ENCODE measurements at places on chromosomes 2 and 18.

- DNase-seq = no peak
Observed at GRCh38 chr18:56902653-56903052, 244.2 kb upstream of the BOD1L2 start.

- no peak for DNase-seq
Observed at GRCh38 chr2:9681427-9681817, 50.6 kb upstream of the YWHAQ start.

- DNase-seq = no peak
Observed at GRCh38 chr18:71878226-71878625, 665.9 kb downstream of the CBLN2 start.

DNA sequence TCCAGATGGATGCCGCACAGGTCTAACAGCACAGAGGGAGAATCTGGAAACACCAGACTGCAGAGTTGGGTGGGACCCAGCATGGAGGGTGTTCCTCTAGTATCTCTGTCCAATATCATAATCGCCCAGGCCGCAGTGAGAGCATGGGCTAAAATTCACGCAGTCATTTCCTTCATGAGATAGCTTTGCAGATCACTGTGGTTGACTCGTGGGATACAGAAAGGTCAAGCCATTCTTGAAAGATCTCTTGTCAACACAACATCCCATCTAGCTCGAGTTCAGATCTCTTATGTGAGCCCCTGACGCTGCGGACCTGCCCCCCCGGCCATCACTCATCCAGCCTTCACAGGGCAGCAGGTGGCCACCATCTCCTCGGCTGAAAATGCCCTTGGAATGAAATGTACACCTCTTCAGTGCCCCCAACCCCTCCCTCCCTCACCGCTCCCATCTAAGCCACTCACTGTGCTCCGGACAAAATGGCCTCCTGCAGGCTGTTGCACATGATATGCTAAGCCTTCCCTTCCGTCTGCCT, 45.9 kb downstream of the FOSL2 start:
- DNase-seq = no peak

DNA sequence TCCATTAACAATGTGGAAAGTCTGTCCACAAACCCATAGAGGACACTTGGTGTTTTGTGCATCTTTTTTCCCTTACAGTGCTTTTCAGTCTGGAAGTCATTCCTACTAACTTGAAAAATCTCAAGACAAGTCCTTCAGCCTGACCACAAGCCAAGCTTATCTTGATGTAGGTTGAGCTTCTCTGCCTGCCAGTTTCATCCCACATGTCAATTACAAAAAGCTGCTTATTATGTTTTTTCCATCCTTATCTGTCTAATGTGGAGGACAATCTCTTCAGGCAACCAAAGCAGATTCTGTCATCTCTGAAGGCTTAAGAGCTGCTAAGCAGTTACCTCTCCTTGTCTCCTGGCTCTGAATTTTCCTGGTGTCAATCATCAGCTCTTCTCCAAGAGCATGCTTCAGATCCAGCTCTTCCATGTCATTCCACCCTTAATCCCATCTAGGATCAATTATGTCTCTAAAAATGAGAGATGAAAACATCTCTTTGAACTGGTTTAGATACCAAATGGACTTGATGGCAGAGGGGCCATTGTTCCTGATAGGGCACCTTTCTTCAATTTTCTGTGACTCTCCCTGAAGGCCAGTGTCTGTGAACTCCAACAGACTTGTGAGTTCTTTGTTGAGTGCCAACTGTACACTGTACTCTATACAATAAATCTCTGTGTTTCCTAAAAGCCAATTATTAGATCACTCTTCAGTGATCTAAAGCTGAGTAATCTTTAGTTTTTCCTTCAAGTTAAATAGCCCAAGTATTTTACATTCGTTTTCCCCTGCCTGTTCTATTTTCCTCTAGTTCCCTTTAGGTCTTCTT, 208.6 kb downstream of the RBM43 start:
- no peak for DNase-seq

DNA sequence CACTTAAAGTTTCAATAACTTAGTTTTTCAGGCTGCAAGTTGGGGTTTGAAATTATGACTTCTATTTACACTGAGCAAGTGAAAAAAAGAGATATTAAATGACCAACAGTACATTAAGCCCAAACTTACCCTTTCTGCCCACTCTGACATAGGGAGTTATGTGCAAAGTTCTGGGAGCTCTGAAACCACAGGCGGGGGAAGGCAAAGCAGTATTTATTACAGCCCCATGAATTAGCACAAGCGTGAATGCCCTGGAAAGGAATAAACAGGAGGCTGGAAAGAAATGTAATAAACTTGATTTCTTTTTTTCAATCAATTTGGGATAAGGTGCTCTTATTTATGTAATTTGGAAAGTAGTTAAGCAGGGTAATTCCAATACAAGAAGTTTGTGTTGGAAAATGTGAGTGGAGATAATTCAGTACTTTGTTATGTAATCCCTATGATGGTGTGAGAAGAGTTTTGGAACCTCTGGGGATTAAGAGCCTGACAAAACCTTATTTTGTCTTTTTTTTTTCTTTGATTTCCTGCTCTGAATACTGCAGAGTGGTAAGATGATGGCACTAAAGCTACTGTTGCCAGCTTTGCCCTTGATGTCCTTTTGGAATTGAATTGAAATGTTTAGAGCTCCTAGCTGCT, 351.5 kb downstream of the ARHGAP15 start:
- no peak for DNase-seq

DNA sequence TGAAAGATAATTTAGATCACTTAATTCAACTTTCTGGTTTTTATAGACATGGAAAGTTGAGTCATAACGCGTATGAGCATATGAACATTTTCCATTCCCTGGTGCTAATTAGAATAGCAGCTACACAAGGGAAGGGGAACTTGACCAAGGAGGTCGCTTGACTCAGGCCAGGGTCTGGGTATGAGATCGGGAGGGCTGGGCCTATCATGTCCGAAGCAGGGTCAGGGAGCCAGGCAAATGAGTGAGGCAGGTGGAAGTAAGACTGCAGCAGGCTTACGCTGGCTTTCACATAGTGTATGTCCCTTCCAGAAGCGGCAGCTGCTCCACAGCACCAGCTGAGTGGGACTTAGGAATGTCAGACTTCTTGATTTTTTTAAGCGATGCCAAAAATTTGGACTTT, 14.7 kb downstream of the RALB start:
- no peak for DNase-seq

DNA sequence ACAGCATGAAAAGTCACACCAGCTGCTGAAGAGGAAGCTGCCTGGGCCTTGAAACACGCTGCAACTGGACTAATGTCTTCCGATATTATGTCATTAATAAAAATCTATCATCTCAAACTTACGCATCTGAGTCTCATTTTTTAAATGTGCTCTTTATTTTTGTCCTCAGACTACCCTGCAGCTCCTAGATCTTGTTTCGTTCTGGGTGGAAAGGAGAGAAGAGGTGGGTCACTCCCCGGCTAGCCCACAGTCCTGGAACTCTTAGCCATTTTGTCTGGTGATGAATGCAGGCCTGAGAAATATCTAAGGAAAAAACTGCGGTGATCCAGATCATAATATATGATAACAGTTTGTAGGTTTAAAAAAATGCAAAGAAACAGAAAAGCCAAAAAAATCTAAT, 73.3 kb downstream of the TXNL1 start:
- no peak for DNase-seq

- no peak for DNase-seq
Observed at GRCh38 chr2:63242747-63243146, 192.1 kb downstream of the OTX1 start.

DNA sequence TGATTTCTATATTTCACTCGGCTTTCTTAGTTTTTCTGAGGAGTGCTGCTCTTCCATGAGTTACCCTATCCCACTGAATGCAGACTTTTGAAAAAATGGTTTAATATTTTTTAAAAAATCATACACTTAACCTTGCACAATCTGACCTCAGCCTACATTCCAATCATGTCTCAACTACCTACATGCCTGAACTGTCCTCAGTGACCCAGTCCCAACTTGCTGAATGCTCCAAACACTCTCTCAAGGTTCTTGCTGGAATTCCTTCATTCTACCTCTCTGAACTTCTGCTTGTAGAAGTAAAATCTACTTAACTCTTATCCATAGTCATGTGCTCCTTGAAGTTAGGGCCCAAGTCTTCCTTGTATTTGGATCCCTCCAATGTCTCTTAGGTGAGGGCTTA, 181.6 kb downstream of the XIRP2 start:
- no peak for DNase-seq

GRCh38 chr2:122531290-122532071, 776.0 kb downstream of the TSN start:
- DNase-seq = no peak

GRCh38 chr2:105712166-105712915, 32.4 kb upstream of the NCK2 start:
- DNase-seq = no peak

DNA sequence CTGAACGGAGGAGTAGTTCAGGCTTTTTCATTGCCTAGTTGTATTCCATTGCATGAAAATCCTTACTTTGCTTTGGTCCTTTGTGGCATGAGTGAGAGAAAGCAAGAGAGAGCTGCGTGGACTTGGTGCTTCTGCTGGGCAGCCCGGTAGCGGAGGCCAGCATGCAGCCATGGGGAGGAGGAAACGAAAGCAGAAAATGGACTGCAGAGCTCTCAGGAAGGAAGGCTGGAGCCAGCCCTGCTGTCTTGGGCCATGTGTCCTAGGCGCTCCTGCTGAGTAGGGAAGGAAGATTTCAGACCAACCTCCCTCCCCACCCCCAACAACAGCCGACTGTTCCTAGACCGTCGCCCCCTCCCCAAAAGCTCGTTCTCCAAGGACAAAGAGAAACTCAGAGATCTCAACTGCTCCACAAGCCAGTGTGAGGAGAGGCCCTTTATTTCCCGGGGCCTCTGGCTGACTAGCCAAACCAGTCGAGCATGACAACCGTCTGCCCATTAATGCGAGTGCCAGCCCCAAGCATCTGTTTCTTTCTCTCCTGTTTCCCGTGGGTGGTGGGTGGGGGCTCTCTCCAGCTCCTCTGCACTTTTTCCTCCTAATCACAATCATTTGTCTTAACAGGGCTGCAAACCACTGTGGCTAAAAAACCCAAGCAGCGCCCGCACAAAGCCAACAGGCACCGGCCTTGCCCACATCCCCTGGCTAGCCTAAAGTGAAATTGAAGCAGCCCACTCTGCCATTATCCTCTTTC, 66.8 kb upstream of the FZD7 start:
- DNase-seq = no peak

GRCh38 chr2:36871068-36871707, 95.1 kb downstream of the STRN start:
- DNase-seq = no peak

DNA sequence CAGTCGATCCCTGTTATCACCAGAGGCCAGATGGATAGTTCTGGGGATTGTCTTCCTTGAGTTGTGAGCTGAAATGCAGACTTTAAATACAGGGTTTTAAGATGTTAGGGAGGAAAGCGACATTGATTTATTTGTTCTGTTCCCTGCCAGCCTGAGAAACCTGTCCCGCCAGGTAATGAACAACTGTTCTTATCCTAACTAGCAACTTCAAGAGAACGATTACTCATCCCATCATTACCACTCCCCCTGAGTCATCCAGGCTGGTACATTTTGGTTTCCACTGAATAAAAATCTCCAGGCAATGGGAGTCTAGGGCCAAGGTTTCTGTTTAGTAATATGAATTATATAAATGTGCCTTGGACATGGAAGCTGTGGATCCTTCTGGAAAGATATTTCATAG, 131.2 kb downstream of the LYPD6B start:
- DNase-seq = no peak

GRCh38 chr2:170063456-170064235, 114.3 kb upstream of the MYO3B start:
- DNase-seq = no peak

- no peak for DNase-seq
Observed at GRCh38 chr2:74290066-74290465, 53.1 kb downstream of the SLC4A5 start.

- DNase-seq = no peak
Observed at GRCh38 chr2:200212862-200213425, 93.5 kb upstream of the SPATS2L start.

DNA sequence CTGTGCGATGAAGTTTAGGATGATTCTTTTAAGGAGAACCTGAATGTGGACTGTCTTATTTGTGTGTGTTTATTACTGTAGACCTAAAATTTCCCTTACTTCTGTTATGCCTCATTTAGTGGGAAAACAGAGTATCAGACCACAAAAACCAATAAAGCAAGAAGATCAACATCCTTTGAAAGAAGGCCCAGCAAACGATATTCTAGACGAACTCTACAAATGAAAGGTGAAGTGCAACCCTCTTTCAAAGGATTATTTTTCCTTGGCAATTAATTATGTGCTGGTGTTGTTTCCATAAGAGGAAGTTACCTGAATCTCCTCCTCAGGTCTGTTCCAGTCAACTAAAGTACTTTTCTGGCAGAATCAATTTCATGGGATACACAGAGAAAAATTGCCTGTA, 78.6 kb downstream of the EPB41L5 start:
- DNase-seq = no peak

- DNase-seq = no peak
Observed at GRCh38 chr2:232329716-232330067, 48.9 kb upstream of the ALPP start.

DNA sequence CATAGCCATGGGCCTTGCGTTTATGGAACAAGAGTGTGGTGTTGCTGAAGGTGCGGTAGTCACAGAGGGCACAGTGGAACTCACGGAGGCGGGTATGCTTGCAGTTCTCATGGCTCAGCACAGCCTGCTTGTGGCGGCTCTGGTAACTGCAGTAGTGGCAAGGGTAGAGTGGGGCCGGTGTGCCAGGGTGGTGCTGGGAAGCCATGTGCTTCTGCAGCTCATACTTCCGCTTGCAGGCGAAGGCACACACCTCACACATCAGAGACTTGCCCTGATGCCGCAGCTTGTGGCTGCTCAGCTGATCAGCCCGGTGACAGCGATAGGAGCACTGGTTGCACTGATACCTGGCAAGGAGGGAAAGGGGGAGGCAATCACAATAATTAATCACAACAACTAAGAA, 14.7 kb downstream of the ZNF142 start:
- DNase-seq = no peak

GRCh38 chr2:189276277-189276676, 96.7 kb upstream of the COL5A2 start:
- DNase-seq = no peak

- DNase-seq = no peak
Observed at GRCh38 chr2:1219901-1220573, 193.2 kb upstream of the TPO start.

DNA sequence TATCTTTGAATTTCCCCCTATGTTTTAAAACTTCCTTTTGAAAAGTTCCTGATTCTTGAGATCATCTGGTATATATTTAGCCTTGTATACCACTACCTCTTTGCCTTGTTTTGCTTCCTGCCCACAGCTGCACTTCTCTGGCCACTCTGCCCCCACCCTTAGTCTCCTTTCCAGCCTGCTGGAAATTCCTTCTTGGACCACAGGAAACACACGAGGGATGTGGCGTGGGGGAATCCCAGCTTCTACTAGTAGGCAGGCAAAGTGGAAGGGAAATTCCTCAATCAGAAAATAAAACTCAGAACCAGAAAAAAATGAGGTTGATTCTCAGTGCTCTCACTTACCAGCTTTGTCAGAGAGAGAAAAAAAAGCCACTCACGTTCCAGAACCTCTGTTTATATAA, 13.4 kb downstream of the IL18RAP start:
- no peak for DNase-seq

DNA sequence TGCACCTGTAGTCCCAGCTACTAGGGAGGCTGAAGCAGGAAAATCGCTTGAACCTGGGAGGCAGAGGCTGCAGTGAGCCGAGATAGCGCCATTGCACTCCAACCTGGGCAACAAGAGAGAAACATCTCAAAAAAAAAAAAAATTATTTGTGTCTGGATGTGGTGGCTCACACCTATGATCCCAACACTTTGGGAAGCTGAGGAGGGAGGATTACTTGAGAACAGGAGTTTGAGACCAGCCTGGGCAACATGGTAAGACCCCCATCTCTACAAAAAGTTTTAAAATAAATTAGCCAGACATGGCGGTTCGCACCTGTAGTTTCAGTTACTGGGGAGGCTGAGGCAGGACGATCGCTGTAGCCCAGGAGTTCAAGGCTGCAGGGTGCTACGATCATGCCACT, 1.6 kb upstream of the VAMP8 start:
- no peak for DNase-seq

Data from esophagus squamous epithelium (tissue), 5 donors.